NCI-H2081 treated with DMSO at 0.1 percent for 48 hours (cell line): ENCODE measurements at places on chromosomes 16 and 17.

DNA sequence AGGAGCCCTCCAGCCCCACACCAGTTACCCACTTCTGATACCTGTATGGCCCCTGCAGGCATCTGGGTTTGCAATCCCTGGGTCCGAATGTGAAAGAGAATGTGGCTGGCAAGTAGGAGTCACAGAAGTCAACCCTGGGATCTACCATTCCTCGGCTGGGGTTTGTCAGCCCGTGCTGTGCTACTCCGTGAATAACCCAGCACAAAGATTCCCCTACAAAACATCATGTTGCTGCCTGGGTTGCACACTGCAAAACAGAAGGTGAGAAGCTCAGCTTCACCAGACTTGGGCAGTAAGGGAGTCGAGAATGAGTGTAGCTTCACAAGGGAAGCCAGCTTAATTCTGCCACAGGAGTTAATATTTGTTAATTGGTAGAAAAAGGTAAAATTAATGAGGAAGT is 137.1 kb downstream of the ZFHX3 start:
- no peak for DNase-seq

GRCh38 chr17:59361916-59362810 is 30.7 kb downstream of the YPEL2 start:
- no peak for DNase-seq

- DNase-seq: no peak
Measured at GRCh38 chr17:31560616-31561235, 169.3 kb downstream of the RAB11FIP4 start.

- no peak for DNase-seq
Measured at GRCh38 chr16:70767377-70768202, 33.4 kb downstream of the VAC14 start.

GRCh38 chr17:7478276-7479212 is 887 bp downstream of the ZBTB4 start:
- no peak for DNase-seq

DNA sequence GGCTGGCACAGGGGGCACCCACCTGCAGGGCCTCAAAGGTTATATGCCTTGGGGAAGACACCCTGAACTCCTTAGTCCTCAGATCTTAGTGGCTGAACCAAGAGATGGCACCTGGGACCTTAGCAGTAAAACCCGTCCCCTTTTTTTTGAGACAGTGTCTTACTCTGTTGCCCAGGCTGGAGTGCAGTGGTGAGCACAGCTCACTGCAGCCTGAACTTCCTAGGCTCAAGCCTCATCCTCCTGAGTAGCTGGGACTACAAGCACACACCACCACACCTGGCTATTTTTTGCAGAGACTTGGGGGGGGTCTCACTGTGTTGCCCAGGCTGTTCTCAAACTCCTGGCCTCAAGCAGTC is 237.2 kb downstream of the MRTFB start:
- DNase-seq: no peak

DNA sequence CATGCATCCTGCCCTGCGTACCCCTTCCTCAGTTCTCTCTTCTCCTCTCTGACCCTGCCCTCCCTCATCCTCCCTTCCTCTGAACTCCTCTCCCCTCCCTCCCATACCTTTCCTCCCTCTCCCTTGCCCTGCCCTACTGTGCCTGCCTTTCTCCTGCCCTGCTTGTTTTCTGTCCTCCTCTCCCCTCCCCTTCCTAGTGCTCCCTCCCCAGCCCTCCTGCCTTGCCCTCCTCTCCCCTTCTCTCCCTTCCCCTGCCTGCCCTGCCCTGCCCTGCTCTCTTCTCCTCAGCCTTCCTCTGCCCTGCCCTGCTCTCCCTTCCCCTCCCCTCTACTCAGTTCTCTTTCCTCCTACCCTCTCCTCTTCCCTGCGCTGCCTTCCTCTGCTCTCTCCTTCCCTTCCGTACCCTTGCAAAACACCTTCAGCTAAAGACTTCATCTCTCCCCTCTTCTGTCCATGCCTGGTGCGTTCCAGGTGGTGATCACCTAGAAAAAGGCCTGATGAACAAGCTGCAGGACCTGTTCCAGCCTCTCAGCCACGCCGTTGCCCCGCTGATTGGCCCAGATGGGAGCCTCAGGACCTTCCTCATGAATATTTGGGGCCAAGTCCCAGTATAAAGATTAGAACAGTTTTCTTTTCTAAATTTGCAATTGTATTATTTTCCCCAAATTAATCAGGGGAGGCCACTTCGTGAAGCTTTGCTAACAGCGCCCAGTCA is 290.5 kb downstream of the CPPED1 start:
- DNase-seq: no peak

- peak; percentile 22 for DNase-seq
Measured at GRCh38 chr16:1078579-1079021, 6.1 kb downstream of the SSTR5 start.

GRCh38 chr16:67805718-67806427 is 487 bp downstream of the RANBP10 start:
- DNase-seq: no peak

DNA sequence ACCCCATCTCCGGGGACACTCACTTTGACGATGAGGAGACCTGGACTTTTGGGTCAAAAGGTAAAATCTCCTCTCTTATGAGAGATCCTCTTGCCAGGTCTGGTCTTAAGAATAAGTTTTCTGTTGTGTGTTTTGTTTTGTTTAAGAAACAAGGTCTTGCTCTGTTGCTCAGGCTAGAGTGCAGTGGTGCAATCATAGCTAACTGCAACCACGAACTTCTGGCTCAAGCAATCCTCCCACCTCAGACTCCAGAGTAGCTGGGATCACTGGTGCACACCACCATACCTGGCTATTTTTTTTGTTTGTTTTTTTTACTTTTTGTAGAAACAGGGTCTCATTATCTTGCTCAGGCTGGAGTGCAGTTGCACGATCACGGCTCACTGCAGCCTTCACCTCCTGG is 4.1 kb downstream of the MMP25 start:
- no peak for DNase-seq

DNA sequence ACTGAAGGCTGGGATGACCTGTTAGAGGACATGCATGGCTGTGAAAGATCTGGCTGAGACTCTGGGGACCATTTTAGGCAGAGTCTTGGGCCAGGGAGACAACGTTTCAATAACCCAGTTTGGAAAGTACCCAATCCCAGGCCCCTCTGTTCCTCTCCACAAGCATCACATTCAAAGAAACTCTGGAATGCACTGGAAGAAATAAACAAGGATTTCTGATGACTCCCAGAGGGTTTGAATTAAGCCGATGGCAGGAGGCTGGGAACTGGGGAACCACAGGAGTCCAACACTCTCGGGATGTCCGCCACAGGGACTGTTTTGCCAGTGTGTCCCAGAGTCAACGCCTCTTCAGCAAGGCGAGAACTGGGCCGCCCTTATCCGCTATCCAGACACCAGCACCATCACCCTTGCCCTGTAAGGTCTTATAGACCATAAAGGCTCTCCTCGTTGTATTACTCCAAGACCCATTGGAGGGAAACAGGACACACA is 3.3 kb downstream of the PMP22 start:
- DNase-seq: no peak

- DNase-seq: no peak
Measured at GRCh38 chr16:11307639-11308492, 26.7 kb upstream of the PRM1 start.

- DNase-seq: no peak
Measured at GRCh38 chr16:49473131-49473530, 99.5 kb downstream of the C16orf78 start.

GRCh38 chr17:16987830-16988601 is 16.1 kb upstream of the TNFRSF13B start:
- no peak for DNase-seq

- no peak for DNase-seq
Measured at GRCh38 chr16:19378511-19378910, 39.2 kb upstream of the TMC5 start.

GRCh38 chr16:1812732-1813163 is 13.9 kb downstream of the HAGH start:
- peak; percentile 17 for DNase-seq

DNA sequence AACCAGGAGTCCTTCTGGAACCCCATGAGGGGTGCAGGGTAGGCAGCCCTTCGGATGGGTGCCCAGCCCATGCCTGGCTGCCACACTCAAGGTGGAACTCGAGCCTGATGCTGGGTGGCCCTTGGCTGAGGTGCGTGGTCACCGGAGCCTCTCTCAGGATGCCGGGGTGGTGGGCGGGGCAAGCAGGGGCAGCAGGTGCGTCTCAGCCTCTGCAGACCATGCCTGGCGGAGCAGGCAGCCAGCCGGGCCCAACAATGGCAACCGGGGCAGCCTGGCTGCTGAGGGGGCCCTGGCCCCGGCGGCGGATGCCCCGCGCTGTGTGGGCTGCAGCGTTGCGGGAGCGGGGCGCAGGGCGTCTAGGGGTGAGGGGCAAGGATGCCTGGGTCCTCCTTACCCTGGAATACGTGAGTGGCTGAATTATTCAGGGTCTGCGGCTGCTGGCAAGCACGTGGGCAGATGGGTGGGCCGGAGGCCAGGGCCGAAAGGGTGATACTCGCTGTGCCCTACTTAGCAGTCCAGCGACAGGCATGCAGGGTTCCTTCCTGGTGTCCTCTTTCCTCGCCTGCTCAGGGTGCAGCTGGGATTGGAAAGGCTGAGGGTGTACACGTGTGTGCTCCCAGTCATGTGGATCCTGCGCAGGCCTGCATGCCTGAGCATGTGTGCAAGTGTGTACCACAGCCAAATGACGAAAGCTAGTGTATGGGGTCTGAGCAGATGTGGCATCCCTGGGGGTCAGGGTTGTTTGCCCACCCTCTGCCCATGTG is 14.6 kb downstream of the MYO15A start:
- no peak for DNase-seq

- no peak for DNase-seq
Measured at GRCh38 chr17:73943416-73944110, 259.9 kb upstream of the RPL38 start.

DNA sequence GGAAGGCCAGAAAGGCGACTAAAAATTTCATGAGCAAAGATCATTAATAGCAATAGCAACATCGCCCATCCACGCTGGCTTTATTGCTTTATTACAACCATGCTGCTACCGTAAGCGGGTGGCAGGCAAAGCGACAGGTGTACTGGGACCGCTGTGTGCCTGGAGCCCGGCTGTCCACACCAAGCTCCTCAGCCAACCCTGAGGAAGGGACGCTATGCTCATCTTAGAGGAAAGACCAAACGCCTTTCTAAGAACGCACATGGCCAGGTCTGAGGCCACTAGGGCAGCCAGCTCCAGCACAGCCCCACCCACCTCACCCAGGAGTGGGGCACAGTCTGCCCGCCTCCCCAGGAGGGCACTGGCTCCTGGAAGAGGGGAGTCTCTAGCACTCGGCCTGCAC is 28.0 kb downstream of the PEMT start:
- DNase-seq: no peak

- DNase-seq: no peak
Measured at GRCh38 chr17:38443356-38444031, 15.2 kb downstream of the ARHGAP23 start.

GRCh38 chr17:77376795-77377709 is 236.3 kb downstream of the SEC14L1 start:
- no peak for DNase-seq

DNA sequence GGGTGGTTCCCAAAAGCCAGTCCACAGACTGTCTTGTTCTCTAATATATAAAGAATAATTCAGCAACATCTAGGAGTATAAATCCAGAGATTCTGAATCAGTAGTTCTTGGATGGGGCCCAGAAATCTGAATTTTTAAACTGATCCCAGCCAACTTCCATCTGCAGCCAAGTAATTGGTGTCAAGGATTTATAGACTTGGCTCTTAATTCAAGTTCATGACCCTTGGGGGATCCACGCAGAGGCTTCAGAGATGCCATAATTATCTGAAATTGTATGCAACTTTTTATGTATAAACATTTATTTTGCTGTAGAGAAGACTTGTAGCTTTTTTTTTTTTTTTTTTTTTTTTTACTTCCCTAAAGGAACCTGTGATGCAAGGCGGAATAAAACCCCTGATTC is 60.6 kb downstream of the HLF start:
- no peak for DNase-seq

DNA sequence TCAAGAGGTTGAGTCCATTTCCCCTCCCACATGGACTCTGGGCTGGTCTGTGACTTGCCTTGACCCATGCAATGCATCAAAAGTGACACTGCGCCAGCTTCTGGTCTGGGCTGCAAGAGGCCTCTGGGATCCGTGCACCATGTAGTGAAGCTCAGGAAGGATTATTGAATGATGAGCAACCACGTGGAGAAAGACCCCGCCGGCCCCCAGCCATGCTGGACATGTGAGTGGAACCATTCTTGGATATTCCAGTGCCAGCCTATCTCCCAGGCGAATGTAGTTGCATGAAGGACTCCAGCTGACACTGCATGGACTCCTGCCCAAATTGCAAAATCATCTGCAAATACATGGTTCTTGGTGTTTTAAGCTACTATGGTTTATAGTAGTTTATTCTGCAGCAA is 7.6 kb upstream of the ALOX15B start:
- no peak for DNase-seq

DNA sequence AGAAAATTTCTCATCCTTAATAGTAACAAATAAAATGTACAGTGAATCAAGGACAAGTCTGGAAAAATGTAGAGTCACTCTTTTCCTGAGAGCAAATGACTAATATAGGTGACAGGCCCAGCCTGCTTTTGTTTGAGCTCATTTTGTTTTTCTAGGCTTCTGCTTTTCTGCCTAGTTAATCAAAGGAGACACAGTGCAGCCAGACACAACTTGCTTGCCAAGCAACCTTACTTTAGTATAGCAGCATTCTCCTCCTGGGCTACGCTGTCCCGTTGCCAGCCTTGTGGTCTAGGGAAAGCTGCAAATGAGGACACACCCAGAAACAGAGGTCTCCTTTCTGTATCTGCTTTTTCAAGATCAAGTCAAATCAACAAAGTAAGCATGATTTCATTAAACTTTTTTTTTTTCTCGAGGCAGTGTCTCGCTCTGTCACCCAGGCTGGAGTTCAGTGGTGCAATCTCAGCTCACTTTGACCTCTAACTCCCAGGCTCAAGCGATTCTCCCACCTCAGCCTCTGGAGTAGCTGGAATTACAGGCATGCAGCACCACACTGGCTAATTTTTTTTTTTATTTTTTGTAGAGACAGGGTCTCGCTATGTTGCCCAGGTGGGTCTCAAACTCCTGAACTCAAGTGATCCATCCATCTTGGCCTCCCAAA is 17.2 kb downstream of the GINS3 start:
- DNase-seq: no peak

DNA sequence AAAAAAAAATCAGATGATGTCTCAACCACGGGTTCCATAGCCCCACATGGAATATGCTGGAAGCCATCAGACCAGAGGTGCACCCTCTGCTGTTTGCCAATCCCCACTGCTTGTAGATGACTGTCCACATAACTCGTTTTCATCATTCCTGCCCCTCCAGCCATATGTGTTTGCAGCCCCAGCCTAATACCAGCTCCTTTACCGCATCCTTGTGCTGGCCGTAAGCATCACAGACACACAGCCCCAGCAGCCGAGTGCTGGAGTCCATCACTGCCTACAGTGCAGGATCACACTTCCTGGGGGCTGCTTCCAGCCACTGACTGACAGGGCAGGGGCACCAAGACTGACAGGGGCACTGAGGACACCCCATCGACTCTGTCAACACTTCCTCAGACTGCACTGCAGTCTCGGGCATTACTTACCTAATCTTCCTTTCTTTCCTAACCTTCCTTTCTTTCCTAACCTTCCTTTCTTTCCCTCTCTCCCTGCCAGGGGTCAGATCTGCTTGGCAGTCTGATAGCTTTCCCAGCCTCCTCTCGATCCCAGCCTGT is 5.0 kb downstream of the RCVRN start:
- DNase-seq: no peak
